ENCODE measurements at places on chromosomes 3 and 15. TPM values are rescaled to one million over a fixed set of nuclear protein-coding genes. Genes with fewer than 3 reads are reported as not detected.

DNA sequence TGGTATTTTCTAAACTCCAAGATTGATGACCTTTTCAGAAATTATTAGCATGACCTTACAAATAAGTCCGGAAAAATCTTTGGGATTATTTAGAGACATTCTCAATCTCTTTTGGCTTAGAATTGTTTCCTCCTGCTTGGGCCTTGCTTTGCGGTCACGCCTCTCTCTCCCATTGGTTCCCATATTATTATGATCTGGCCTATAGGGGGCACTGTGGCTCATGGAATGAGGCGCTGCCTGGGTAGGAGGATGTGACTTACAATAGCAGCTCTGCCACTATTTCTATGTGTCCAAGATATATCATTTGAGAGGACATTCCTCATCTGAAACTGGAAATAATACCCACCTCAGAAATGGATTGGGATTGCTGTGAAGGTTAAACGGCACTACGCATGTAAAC is 464.9 kb downstream of the MFSD1 start:
- no peak for DNase-seq
- H3K4me1 ChIP-seq = no peaks in the 10 kb centered on the region
- no peaks in the 10 kb centered on the region for H3K27me3 ChIP-seq
- no peaks in the 10 kb centered on the region for H3K36me3 ChIP-seq
- H3K4me3 ChIP-seq = no peak overlapping the region
- no peak overlapping the region for H3K27ac ChIP-seq

GRCh38 chr3:82103241-82103640 is 341.8 kb upstream of the GBE1 start:
- no peak overlapping the region for H3K4me3 ChIP-seq
- no peaks in the 10 kb centered on the region for H3K4me1 ChIP-seq
- no peaks in the 10 kb centered on the region for H3K27me3 ChIP-seq
- no peaks in the 10 kb centered on the region for H3K36me3 ChIP-seq

DNA sequence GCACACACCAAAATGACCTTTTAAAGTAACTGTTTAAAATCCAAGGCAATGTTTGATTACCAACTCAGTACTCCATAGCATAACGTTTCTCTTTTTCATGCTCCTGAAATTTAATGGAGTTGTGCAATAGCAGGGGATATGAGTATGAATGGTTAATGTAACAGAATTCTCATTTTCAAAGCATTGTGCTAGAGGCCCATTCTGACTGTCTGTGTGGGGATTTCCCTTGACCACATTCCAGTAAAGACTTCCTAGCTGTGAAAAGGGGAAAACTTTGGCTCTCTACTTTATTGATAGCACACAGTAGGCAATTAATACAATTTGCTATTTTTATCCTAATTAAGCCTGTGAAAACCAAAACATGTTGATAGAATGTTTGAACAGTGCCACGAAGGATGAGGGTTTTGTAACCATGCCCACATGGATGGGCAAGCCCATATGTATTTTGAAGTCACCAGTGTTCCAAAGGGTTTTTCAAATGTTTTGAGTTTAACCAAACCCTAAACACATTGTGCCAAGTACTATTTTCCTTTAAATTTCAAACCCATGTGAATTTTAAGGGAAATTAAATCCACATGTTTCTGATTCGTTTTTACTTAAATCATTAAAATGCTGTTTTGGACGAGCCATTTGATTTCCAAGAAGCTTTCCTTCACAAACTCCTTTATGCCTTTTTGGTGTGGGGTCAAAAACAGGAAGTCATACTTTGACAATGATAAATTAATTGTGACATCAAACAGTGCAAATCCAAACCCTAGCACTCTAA is 261.2 kb downstream of the SHOX2 start:
- H3K4me1 ChIP-seq = no peaks in the 10 kb centered on the region
- H3K36me3 ChIP-seq = no peaks in the 10 kb centered on the region
- H3K4me3 ChIP-seq = no peak overlapping the region
- no peak overlapping the region for H3K27ac ChIP-seq
- no peaks in the 10 kb centered on the region for H3K27me3 ChIP-seq
- no peak for DNase-seq

CLDN1 gene
- not detected for total RNA-seq

All from B cell (primary cell).